Ascending aorta (tissue), 2 donors: ENCODE measurements at places on chromosomes 4 and X. TPM values are rescaled to one million over a fixed set of nuclear protein-coding genes. Genes with fewer than 3 reads are reported as not detected.

The GAGE2A gene
- total RNA-seq: not detected

The TNMD gene
- total RNA-seq: not detected

The HTN3 gene
- not detected for total RNA-seq

The GSX2 gene
- not detected for total RNA-seq

The SOX3 gene
- not detected for total RNA-seq

The ASB9 gene
- 3.6 TPM for total RNA-seq

The CXorf49 gene
- not detected for total RNA-seq

The NDST3 gene
- total RNA-seq: not detected

The YIPF7 gene
- total RNA-seq: not detected

The EPGN gene
- total RNA-seq: not detected

The CENPVL3 gene
- total RNA-seq: not detected

The MAGEC1 gene
- total RNA-seq: not detected

The TMEM144 gene
- 4.0 TPM for total RNA-seq

The SUPT20HL2 gene
- 3.2 TPM for total RNA-seq

The NEXMIF gene
- total RNA-seq: 0.53 TPM

The FAM199X gene
- total RNA-seq: 10.4 TPM

The SPANXN2 gene
- not detected for total RNA-seq

The TMSB15B gene
- total RNA-seq: 0.32 TPM

The CPZ gene
- 3.5 TPM for total RNA-seq

The MMRN1 gene
- 109 TPM for total RNA-seq

The FRAS1 gene
- total RNA-seq: 0.75 TPM

The HSFX1 gene
- 21.7 TPM for total RNA-seq

The GLA gene
- 9.0 TPM for total RNA-seq
